Endodermal cell (in vitro differentiated cells): ENCODE measurements at places on chromosomes 6 and 20.
A peak's percentile ranks its signal among the peaks of the same experiment; 100 is the strongest.

GRCh38 chr6:15490242-15491100 is 172.4 kb downstream of the DTNBP1 start:
- DNase-seq: peak; percentile 43

GRCh38 chr6:135902756-135903331 is 51.3 kb downstream of the PDE7B start:
- DNase-seq: no peak

- DNase-seq: peak; percentile 83
Measured at GRCh38 chr6:84773431-84774156, 9.2 kb upstream of the TBX18 start.

GRCh38 chr20:49672096-49672664 is 41.5 kb downstream of the B4GALT5 start:
- DNase-seq: no peak

DNA sequence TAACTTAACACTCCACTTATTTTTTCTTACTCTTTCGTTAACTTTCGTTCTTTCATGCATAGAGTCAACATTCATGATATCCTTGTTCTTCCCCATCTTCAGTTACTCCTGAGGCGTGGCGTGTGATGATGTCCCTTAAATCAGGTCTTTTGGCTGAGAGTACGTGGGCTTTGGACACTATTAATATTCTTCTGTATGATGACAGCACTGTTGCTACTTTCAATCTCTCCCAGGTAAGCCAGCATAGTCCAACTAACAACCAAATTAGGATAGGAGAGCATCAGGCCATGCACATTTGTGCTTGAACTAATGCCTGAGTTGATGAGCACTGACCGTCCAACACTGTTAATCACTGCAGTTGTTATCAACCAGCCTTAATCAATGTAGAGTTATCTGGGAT is 119.6 kb downstream of the TMEM242 start:
- DNase-seq: no peak

DNA sequence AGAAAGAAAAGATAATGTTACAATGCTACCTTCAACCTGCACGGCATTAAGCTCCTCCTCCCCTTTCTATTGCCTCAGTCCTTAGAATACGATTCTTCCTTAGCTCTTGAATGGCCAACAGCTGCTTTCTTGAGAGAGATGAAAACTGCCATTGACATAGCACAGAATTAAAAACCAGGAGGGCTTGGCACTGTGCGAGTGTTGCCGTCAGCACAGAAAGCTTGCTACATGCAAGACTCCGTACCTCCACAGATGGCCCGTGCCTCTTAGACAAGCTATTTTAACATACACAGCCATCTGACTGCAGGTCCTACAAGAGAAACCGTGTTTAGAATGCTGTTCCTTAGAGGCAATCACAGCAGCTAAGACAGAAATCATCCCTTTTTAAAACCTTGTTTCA is 51.7 kb downstream of the ALDH5A1 start:
- DNase-seq: no peak

DNA sequence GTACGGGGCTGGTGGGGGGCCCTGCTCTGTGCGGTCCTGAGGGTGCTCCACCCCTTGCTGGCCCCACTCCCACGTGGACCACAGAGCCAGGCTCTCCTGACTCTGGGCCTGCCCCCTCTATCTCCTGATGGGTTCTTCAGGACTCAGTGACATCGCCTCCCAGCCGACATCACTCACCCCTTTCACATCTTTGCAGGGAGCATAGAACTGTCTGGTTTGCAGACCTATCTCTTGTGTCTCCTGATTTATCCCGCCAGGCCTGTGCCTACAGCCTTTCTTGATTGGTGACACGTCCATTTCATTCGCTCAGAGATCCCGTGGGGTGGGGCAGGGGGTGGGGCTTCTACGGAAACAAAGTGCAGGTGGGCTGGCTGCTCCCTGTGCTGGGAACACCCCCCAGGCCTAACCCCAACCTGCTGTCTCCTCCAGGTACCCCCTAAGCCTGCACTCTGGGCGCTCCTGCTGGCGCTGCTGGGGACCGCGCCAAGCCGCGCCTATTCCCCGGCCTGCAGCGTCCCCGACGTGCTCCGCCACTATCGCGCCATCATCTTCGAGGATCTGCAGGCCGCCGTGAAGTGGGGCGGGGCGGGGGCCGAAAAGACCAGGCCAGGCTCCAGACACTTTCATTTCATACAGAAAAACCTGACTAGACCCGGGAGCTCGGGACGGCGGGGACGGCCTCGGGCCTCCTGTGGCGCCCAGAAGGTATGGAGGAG is 1.7 kb downstream of the C20orf204 start:
- peak; percentile 81 for DNase-seq

- peak; percentile 38 for DNase-seq
Measured at GRCh38 chr20:37938181-37938750, 35.3 kb downstream of the VSTM2L start.

DNA sequence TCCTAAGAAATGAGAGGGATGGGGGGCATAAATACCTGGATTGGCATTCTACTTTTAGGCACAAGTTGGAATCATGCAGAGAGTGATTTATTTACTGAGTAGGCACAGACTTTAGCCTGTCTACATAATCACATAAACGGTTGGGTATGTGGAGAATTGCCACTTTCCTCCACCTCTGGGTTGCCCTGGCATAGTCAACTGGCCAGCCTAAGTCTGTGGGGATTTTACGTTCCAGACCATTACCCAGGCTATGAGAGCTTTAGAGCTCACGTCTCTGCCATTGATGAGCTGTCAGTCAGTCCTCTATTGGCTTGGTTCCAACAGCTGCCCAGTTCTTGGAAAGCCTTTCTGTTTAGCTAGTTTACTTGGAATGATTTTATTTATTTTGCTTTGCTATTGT is 5.0 kb upstream of the BHLHE23 start:
- DNase-seq: no peak

- DNase-seq: no peak
Measured at GRCh38 chr6:170013815-170014214, 262.4 kb downstream of the ERMARD start.

GRCh38 chr6:146965110-146965689 is 239.0 kb upstream of the STXBP5 start:
- DNase-seq: no peak

DNA sequence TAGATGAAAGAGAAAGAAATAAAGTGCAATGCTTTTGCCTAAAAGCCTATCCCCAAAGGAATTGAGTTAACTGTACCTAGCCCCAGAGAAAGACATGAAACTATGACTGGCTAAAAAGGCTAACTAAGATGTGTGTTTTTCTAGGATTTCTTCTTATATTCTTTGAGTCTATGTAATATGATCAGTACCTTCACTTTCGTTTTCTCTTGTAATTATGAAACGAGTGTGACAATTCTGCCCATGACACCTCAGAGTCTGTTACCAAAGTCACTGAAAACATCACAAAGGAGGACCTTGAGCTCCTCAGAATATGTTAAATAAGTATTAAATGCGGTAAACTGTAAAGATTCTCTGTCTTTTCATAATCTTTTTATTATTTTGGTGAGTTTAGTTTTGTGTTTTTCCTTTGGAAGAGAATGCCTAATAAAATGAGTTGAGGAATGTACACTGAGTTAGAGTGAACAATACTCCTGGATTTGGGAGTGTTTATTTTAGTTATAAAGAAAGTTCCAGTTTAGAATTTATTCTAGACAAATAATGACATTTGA is 141.3 kb downstream of the FUT9 start:
- DNase-seq: no peak

DNA sequence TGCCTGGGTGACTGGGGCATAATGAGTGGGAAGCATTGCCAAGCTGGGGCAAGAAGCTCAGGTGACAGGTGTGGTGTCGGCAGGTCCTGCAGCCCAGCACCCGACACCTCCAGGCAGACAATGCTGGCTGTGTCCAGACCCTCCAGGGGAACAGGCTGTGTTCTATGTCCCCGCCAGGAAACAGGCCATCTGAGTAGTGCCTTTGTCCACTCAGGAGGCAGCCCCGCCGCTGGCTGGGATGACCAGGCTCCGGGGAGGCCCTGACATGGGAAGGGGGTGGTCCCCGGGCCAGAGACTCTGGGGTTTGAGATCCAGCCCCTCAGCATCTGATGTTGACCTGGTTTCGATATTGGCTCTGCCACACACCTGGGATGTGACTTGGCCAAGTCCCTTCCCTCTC is 28.4 kb downstream of the SNPH start:
- DNase-seq: no peak

- DNase-seq: peak; percentile 58
Measured at GRCh38 chr6:163460307-163460782, 45.8 kb downstream of the QKI start.

GRCh38 chr20:10863337-10864060 is 189.7 kb upstream of the JAG1 start:
- DNase-seq: no peak

- DNase-seq: no peak
Measured at GRCh38 chr6:128527375-128527774, 7.0 kb upstream of the PTPRK start.

- DNase-seq: no peak
Measured at GRCh38 chr6:132096245-132096644, 145.1 kb upstream of the CCN2 start.

DNA sequence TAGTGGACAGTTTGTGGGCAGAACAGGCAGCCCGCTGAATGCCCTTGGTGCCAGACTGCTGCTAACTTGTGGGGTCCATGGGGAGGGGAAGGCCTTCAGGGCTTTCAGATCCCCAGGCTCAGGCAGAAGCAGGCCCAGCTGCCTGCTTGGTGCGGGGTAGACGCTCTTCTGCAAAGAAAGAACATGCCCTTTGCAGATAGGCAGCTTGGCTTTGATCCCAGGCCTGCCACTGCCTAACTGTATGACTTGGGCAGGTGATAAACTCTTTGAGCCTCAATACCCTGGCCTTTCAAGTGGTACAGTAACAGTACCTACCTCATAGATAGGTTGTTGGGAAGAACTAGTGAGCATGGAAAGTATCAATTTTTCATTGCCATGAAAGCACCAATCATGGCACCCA is 28.4 kb downstream of the CHMP4B start:
- no peak for DNase-seq

- no peak for DNase-seq
Measured at GRCh38 chr6:152052061-152052460, 244.6 kb downstream of the ESR1 start.

DNA sequence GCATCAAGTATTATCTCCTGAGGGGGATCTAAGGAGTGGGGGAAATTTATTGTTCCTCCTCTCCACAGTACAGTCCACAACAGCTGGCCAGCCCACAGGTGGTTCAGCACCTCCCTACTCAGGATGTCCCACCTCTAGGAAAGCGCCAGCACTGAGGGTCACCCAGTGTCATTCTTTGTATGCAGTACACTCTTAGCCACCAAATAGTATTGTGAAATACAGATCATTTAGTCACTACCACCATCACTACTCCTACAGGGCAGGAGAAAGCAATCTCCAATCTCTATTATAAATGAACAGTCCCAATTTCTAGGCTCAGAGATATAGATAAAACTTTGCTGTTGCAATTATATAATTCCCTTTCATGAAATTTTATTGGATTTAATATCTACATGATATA is 6.3 kb upstream of the ZNF76 start:
- DNase-seq: no peak

DNA sequence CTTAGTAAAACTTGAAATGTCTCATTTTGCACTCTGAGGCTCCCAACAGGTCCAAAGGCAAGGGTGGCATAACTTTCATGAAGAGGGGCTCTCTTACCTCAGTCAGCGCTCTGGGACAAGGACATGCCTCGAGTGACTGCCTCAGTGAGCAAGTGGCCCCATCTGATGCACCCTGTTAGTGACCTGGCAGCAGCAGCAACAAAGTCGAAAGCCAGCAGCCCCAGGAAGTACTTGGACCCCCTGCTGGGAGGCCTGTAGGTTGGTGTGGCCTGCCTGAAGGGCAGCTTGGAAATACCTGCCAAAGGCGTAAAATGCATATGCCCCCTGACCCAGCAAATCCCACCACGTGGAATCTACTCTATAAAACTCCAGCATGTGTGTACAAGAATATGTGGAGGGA is 13.2 kb downstream of the MAP1LC3A start:
- DNase-seq: peak; percentile 68

GRCh38 chr6:95017922-95018321 is 559.4 kb upstream of the MANEA start:
- DNase-seq: peak; percentile 51

DNA sequence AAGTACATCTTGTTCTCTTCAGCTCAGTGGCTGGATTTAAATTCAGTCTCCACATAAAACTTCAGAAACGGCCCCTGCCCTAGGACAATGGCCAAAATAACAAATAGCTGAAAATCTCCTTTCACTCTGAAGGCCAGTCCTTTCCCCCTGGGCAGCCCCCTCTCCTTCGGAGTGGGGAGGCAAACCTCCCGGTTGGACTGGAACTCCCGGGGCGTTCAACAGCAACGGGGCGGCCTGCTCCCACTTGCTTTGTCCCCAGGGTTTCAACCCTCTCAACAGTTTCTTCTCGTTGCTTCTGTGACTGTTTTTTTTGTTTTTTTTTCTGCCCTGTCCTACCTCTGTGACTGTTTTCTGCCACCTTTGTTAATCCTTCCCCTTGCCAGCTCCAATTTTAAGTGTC is 102.6 kb upstream of the DUSP22 start:
- no peak for DNase-seq

DNA sequence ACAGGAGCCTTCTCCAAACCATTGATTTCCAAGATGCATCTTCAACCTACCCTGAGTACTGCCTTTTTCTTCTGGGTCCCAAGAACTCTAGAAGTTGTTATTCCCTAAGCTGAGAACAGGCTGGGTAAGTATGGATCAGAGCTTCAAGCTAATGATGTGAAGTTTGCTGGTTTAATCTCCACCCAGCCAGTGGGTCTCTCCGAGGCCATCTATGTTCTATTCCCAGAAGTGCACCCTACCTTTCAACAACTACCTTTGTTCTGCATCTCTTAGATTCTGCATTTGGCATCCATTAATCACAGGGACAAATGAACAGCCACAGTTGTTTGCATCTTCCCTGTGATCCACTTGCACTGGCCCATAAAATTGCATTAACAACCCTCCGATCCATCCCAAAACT is 246.2 kb downstream of the HIVEP2 start:
- peak; percentile 59 for DNase-seq

- DNase-seq: peak; percentile 85
Measured at GRCh38 chr6:34131326-34132290, 14.3 kb downstream of the GRM4 start.

GRCh38 chr20:25257130-25257529 is 9.2 kb downstream of the PYGB start:
- DNase-seq: peak; percentile 30

DNA sequence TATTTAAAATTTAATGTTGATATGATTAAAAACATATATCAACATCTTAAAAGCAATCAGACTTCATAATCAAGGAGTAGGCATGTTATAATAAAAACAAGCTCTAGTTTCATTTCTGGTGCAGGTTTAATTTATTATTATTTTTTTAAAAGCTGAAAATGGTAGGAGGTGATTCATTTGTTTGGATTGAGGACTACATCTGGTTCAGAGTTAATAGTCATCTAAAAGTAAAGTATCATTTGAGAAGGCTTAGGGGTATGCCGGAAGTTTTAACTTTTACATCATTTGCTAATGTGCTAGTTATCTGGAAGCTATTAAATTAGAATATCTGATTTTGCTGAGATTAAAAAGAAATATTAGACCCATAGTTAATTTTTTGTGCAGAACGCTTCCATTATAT is 169.5 kb upstream of the LAMA2 start:
- no peak for DNase-seq

- DNase-seq: no peak
Measured at GRCh38 chr6:119250036-119250435, 99.5 kb downstream of the MAN1A1 start.

GRCh38 chr6:158175111-158175510 is 7.0 kb downstream of the GTF2H5 start:
- DNase-seq: no peak

- DNase-seq: no peak
Measured at GRCh38 chr6:130593200-130593599, 227.4 kb downstream of the TMEM200A start.
